ENCODE measurements at places on chromosomes 5 and 9.

DNA sequence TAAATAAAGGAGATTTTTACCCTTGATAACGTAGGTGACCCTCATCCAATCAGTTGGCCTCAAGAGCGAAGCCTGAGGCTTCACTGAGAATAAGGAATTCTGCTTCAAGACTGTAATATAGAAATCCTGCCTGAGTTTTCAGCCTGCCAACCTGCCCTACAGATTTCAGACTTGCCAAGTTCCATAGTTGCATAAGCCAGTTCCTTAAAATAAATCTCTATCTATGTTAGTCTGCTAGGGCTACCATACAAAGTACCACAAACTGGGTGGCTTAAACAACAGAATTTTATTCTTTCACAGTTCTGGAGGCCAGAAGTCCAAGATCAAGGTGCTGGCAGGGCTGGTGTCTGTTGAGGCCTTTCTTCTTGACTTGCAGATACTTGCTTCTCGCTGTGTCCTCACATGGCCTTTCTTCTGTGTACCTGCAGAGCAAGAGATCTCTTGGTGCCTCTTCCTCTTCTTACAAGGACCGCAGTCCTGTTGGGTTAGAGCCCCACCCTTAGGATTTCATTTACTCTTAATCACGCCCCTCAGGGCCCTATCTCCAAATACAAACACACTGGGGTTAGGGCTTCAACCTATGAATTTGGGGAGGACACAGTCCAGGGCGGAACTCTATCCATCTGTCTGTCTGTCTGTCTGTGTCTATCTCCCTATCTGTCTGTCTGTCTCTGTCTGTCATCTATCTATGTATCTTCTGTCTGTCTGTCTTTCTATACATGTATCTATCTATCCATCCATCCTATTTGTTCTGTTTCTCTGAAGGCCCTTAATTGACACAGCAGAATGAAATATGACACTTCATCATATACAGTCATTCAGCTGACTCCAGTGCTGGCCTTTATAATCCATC lies 17.0 kb upstream of the CMBL start:
- no peak for DNase-seq

DNA sequence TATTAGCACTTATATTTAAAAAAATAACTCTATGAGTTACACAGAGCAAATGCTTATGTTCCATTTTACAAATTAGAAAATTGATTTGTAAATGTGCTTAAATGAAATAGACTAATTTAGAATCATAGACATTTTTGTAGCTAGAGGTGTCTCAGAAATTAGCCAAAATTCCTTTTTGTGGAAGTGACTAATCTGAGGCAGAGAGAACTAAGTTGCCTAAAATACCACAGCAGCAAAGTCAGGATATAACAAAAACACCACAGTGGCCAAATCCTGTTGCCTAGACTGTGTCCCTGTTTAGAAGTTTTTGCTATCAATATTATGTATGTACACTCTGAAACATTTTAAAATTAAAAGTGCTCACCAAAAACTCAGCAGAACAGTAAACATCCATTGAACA lies 18.7 kb downstream of the ADAMTSL1 start:
- peak; percentile 65 for DNase-seq

DNA sequence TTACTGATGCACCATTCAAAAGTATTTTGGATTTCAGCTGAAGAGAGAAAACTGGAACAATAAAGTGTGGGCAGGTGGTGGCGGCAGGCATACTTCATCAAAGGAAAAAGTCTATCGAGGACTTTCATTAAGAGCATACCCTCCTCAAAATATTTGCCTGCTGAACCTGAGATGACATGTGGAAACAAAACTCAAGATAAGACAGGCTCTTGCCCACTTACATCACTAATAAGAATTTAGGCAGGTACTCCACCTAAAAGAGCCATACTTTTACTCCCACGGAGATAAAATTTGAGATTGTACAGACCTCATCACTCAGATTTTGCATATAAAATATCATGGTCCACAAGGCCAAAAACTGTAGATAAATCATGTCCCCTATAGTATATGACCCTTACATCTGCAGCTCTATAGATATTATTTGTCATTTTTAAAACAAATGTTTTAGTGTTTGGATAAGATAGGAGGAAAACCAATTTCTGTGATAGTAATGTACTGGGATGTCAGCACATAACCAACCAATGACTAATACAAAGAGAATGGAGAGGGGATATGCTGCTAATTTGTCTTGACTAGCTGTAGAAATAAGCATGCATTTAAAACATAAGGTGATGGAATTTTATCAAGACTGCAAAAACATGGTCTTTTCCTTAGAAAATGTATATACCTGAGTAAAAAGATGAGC lies 730.6 kb upstream of the ZNF608 start:
- no peak for DNase-seq

GRCh38 chr9:113164536-113165300 lies 13.9 kb downstream of the SLC31A2 start:
- DNase-seq, result peak; percentile 59

GRCh38 chr9:91483189-91483691 lies 59.6 kb upstream of the NFIL3 start:
- DNase-seq, result peak; percentile 12

DNA sequence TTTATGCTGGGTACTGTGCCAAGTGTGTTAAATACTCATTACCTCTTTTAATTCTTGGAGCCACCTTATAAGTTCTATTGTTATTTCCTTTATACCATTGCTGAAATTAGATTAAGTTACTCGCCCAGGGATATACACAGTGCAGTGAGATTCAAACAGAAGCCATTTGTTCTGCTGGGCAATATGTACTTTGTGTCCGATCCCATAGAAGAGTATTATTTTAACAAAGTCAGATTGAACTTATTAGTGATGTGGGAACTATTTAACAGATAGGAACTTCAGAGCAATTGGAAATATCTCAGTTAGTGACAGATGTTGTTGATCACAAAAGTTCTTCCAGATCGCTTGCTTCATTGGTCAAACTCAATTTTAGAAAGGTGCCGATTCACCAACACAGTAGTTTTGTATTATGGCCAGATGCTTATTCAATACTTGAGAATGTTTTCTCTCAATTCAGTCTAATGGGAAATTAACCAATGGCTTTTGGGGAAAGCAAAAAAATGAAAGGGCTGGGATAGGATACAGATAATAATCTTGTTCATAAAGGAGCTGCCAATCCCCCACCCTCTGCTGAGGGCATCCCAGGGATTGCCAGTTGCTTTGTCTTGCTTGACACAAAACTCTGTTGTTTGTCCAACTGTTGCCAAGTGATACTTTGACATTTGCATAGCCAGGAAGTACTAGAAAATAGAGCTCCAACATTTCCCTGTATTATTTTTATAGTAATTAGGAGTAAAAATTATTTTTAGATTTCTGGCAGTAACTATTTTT lies 94.8 kb upstream of the SEMA6A start:
- DNase-seq, result no peak

- peak; percentile 100 for DNase-seq
These were observed 119.7 kb upstream of the TARS1 start for GRCh38 chr5:33321026-33321425.

- peak; percentile 13 for DNase-seq
These were observed 183.3 kb upstream of the PCSK5 start for GRCh38 chr9:75707191-75707590.

- DNase-seq, result peak; percentile 40
These were observed 7.4 kb upstream of the SHC3 start for GRCh38 chr9:89185980-89186379.

- no peak for DNase-seq
These were observed 38.2 kb upstream of the ZNF354A start for GRCh38 chr5:178768371-178769260.

- no peak for DNase-seq
These were observed 143.2 kb upstream of the PCA3 start for GRCh38 chr9:76620996-76621395.

DNA sequence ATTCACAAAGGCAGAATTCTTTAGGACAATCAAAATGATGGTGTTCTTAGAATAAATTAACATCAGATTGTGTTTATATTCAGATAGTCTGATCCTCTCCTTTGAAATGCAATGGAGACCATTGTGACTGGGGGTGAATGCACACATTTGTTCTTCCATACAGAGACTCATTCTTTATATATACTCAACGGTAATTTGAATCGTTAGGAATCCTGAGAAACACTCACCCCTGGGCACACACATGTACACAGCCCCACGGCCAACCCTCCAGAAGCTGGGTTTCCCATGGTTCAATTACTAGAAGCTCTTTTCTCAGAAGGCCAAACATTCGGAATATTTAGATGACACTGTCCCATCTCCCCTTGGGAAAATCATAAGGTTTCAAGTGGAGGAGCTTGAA lies 57.5 kb upstream of the EPB41L4B start:
- DNase-seq, result no peak

DNA sequence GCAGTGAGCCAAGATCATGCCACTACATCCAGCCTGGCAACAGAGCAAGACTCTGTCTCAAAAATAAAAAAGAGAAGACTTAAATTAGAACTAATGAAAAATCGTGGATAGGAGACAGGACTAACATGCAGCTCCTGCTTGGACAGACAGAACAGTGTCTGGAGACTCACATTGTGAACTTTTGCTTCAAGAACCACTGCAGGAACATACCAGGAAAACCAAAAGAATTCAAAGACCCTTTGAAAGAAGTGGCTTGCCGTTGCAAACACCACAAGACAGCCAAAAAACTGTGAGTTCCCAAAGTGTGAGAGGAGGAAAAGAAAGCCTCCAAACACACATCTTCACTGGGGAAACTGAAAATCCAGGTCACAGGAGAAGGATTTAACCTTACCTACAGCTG lies 48.8 kb upstream of the SNAPC3 start:
- DNase-seq, result no peak

DNA sequence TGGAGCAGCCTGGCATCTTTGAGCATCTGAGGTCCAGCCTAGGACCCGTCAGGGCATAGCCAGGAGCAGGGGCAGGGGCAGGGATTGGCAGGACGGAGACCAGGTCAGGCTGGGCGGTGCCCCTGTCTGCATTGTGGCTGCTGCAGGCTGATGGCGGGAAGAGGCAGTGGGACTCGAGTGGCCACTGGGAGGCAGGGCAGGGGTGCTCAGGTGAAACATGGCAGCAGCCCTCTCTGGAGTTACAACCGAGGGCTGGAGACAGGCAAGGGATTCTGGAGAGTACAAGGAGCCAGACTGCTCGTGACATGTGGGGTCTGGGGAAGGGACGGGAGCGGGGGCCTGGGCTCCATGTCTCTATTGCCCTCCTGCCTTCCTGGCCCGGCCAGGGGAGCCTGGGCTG lies 97.4 kb upstream of the RAPGEF1 start:
- no peak for DNase-seq

DNA sequence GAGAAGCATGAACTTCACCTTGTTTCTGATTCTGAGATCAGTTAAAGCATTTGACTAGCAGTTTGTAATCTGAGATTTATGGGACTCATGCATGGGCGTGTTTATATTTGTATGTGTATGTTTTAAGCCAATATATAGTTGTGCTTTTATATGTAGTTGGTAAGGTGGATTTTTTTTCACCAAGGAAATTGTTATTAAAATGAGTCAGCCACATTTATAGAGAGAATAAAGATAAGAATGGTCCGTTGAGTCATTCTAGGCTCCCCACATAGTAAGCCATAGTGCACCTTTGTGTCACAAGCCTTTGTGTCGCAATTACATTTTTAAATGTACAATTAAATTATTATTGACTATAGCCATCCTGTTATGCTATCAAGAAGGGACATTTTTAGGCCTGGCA lies 89.0 kb downstream of the NLN start:
- peak; percentile 65 for DNase-seq

GRCh38 chr9:93308158-93308602 lies 124.2 kb downstream of the WNK2 start:
- no peak for DNase-seq

DNA sequence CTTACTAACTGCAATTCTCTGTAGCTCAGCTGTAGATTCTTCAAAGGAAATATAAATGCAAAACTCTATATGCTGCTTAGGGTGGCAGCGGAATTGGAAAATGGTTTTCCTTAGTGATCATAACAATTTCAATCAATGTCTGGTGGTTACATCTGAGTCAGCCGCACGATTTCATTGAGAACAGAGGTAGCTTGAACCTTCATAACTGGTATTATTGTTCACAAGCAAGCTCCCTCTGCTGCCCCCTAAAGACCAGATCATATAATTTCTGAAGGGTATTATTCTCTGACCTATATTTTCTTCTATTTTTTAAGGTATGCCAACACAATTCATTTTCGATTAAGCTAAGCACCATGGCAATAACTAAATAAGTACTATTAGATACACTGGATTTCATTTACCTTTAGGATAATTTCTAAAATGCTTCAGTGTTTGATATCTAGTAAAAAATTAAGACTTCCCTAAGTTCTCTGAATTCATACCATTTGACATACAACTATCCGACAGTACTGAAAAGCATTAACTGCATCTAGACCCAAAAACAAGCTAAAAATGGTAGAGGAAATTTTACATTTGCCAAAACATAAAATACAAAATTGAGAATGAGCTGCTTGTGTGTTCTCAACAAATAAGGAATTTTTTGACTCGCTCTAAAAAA lies 181.1 kb upstream of the SPEF2 start:
- peak; percentile 48 for DNase-seq

- DNase-seq, result peak; percentile 83
These were observed 99.3 kb downstream of the ANGPTL2 start for GRCh38 chr9:127022913-127023660.

GRCh38 chr9:129176701-129177442 lies 1.2 kb downstream of the IER5L start:
- DNase-seq, result peak; percentile 41

GRCh38 chr9:132154863-132155567 lies 6.8 kb upstream of the NTNG2 start:
- DNase-seq, result no peak

DNA sequence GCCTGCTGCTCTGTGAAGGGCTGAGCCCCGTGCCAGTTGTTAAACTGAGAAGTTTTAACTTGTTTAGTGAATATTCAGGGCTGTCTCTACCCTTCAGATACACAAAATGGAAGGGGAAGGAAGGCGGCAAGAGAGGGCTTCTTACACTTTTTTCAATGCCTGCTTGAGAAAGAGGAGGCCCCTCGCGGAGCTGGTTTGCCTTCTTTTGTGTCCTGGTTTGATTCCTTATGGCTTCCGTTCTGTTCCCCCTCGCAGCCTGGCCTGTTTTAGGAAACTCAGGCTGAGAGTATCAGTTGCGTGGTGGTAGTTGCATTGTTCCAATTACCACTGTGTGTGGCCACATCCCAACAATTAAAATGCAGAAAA lies 1.0 kb downstream of the FAM53C start:
- peak; percentile 25 for DNase-seq

- peak; percentile 32 for DNase-seq
These were observed 43.5 kb downstream of the PNPLA7 start for GRCh38 chr9:137506702-137507171.
